GM19239 (cell line): ENCODE measurements at places on chromosomes 3 and 15.
A peak's percentile ranks its signal among the peaks of the same experiment; 100 is the strongest.

- DNase-seq, result no peak
These were observed 236.4 kb downstream of the UACA start for GRCh38 chr15:70526974-70527325.

DNA sequence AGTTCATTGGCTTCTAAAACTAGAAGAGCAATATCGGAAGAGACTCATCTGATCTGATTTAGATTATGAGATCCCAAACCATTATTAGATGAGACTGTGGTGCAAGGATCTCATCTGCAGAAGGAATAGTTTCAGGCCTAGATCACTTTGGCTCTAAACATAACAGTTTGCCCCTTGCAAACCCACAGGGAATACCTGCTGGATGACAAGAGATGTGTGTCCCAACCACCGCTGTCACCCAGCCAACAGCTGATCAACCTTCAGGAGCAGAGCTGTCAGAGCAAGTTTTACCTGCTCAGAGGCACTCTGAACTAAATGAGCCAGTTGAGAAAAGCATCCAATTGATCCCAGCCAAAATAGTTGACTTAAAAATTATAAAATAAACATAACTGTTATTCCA lies 64.0 kb upstream of the ST3GAL6 start:
- no peak for DNase-seq

- no peak for DNase-seq
These were observed 86.1 kb downstream of the CCNL1 start for GRCh38 chr3:157073810-157074209.

- no peak for DNase-seq
These were observed 24.2 kb downstream of the GRAMD2A start for GRCh38 chr15:72173401-72173800.

DNA sequence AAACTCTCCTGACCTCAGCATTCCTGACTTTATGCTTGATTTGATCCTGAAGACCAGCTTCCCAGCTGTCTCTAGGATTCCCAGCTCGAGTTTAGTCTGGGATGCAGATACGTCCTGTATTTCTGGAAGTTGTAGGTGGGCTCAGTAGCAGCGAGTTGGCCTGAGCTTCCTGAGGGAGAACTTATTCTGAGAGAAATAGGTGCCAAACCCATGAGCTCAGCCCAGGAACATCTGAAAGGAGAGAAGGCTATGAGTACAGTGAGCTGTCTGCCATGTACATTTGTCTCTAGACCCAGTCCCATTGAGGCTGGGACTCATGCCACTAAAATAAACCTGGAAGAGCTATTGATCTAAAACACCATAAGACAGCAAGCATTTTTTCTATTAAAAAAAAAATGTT lies 36.6 kb upstream of the SLC9A9 start:
- no peak for DNase-seq

GRCh38 chr15:74443100-74443909 lies 9.5 kb upstream of the SEMA7A start:
- no peak for DNase-seq

DNA sequence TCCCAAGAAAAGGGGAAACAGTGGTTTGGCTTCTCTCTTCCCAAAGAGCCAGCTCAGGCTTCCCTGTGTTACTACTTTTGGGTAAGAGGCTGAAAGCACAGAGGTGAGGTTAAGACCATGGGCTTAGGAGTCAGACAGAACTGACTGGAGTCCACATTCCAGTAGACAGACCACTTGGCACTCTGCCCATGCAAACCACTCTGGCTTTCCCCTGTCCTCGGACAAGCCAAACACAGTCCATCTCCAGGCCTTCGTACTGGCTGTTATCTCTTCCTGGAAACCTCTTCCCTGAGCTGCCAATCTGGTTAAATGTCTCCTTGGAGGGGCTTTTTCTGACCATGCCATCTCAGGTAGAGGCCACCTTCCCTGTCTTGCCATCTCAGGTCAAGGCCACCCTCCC lies 53.1 kb upstream of the FAM3D start:
- no peak for DNase-seq

GRCh38 chr15:59946084-59946483 lies 58.0 kb upstream of the FOXB1 start:
- no peak for DNase-seq

- DNase-seq, result no peak
These were observed 27.0 kb upstream of the APH1B start for GRCh38 chr15:63250312-63250965.

DNA sequence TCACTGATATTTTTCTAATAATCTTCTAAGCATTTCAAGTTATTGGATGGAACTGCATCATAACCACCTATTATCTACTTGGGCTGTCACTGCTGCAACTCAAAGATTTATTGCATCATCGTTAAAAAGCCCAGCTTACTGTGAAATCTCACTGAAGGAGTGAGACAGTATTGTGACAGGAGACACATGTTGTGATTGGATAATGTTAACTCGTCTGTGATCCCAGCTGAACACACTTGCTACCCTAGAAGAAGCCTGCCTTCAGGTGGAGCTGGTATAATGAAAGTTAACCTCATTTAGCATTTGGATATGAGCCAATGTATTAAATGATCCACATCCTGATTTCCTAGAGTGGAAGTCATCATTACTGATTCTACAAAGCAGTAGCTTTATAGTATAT lies 138.1 kb downstream of the MAP2K5 start:
- no peak for DNase-seq

- DNase-seq, result no peak
These were observed 184.5 kb downstream of the USP13 start for GRCh38 chr3:179837374-179837773.

DNA sequence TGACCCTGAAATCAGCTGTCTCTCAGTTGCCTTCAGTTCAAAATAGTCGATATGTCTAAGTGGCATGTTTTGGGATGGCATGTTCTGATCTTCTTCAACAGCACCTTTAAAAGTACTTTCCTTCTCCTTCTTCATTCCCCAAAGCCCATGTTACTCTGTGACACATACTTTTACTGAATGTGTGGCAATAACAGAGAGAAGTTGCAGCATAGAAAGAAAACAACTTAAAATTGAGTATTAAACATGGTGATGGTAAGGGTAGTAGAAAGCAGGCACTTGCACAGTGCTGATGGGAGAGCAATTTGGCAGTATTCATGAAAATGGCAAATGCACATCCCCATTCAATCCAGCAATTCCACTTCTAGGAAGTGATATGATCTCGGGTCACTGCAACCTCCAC lies 12.3 kb upstream of the ULK4 start:
- DNase-seq, result no peak

- peak; percentile 75 for DNase-seq
These were observed 3.2 kb downstream of the NEIL1 start for GRCh38 chr15:75349851-75350588.

DNA sequence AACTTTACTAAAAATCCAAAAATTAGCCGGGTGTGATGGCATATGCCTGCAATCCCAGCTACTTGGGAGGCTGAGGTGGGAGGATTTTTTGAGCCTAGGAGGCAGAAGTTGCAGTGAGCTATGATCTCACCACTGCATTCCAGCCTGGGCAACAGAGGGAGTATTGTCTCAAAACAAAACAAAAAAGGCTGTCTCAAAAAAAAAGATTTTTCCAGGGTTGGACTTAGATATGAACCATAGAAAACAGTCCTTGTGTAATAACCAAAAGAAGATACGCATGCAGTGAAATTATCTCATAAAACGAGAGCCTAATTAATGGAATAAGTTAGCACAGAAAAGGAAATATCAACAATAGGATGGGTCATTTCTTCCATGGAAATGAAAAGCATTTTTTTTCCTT lies 320.4 kb upstream of the RASGRP1 start:
- no peak for DNase-seq

GRCh38 chr15:69573815-69574475 lies 121.3 kb downstream of the RPLP1 start:
- DNase-seq, result no peak

- DNase-seq, result no peak
These were observed 19.1 kb upstream of the SEC61A1 start for GRCh38 chr3:128033102-128033501.
